ENCODE measurements at places on chromosomes 7 and 10.
A peak's percentile ranks its signal among the peaks of the same experiment; 100 is the strongest.

DNA sequence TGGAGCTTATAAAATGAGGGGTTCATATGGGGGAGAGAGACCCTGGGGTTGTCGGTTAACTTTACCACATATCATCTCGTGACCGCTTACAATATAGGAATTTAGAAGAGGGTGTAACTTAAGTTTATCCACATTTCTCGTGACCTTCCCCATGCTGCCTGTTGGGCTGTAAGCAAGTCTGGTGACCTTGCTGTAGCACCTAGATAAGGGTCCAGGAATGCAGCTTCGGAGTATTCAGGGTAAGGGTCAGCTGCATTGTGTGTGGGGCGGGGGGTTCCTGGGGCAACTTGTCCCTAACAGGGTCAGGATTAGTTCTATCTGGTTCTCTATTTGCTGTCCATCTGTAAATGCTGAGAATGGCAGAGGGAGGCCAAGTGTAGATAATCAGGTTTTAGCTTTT, 1.3 kb upstream of the CHST3 start:
- DNase-seq, result no peak

DNA sequence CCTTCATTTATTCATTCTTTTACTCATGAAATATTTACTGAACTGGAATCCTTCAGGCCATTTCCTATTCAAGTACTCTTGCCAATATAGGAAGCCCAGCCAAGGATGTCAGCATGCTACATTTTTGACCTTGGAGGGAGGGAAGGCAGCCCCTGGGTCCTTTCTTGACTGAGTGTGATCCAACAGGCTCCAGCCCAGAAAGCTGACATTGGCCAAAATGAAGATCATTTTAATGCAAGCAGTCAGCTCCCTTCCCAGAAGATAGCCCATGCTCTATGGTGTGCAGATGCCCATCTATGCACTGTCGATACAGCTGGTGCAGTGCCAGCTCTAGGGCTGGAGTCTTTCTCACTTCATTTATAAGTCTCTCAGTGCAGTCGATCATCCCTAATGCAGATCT, 646.0 kb downstream of the KCNMA1 start:
- no peak for DNase-seq

DNA sequence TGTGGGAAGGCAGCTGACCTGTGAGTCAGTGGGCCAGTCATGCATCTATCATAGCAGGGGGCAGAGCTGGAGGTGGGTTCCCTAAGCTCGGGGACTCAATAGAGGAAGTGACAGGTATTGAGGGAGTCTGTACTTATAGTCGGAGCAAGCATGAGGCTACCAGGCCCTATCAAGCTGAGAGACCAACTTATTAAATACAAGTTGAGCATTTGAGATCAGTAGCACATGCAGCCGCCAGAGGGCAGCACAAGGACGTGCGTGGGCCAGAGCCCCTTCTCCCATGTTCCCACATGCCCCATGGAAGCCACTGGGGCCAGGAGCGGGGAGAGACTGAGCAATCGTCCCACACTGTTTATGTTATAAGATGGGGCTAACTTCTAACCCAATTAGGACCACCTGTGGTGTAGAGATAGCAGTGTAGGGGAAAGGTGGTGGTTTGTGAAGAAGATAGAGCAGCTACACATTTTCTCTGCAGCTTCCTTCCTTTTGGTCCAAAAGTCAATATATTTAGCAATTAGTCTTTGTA, 13.0 kb upstream of the STK31 start:
- peak; percentile 42 for DNase-seq

DNA sequence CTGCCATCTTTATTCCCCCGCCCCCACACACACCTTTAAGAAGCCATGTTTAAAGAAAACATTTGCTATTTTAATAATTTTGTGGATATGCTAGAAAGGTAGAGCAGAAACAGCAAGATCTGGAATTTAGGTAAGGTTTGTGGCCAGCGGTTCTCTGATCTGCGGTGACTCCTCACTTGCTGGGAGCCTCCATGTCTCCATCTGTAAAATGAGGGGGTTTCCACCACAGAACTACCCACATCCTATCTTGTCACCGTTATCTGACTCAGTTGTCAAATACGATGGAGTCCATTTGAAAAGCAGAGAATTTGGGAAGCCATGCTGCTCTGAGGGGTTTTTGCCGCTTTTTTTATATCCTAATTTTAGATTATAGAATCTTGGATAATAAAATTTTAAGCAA, 23.3 kb downstream of the MACC1 start:
- no peak for DNase-seq

DNA sequence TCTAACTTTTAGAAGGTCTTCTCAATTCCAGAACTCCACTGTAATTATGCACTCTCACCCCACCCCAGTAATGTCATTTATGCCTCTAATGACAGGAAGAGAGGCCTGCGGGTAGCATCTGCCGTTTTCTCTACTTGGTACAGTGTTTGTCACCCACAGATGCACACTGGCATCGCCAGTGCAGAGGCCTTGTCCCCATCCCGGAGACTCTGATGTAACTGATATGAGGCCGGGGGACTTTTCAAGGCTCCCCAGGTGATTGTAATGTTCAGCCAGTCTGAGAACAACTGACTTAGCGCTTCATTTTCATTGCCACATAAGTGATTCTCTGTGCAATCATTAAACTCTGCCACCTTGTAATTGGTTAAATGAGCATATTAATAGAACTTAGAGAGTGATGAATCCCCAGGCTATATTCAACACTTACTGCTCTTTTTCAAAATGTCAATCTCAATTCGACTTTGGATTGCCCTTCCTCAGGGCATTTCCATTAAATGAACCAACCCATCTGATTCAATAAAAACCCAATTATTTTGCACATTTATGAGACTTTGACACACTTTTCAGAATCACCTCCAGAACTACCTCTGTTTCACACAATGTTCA, 113.2 kb downstream of the HERPUD2 start:
- no peak for DNase-seq

DNA sequence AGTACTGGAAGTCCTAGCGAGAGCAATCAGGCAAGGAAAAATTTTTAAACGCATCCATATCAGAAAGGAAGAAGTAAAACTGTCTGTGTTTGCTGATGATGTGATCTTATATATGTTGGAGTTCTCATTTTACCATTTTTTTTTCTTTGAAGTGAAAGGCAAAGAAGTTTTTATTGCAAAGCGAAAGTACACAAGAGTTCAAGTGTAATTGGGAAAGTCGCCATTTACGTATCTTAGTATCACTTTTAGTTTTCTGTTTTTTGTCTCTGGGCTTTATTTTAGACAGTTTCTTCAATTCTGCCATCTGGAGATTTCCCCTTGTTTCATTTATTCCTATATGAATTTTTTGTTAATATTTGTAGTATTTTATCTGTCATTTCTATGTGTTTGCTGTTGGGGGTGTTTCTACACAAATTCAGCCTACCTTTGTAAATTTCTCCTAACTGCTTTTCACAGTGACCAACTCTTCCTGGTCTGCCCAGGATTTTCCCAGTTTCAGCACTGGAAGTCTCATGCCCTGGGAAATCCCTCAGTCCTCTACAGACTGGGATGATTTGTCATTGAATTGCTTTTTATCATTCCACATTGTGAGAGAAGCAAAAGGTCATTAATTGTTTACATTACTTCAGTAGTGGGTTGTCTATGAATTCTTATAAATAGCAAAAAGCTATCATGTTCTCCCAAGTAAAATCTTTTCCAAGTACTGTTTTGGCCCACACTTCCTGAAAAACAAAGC, 23.2 kb downstream of the BET1 start:
- DNase-seq, result no peak

- no peak for DNase-seq
Measured at GRCh38 chr10:71390461-71390835, 6.3 kb upstream of the CDH23 start.

GRCh38 chr7:99693427-99694200, 13.8 kb upstream of the CYP3A5 start:
- no peak for DNase-seq

- DNase-seq, result no peak
Measured at GRCh38 chr7:87933605-87933952, 472 bp upstream of the ADAM22 start.

DNA sequence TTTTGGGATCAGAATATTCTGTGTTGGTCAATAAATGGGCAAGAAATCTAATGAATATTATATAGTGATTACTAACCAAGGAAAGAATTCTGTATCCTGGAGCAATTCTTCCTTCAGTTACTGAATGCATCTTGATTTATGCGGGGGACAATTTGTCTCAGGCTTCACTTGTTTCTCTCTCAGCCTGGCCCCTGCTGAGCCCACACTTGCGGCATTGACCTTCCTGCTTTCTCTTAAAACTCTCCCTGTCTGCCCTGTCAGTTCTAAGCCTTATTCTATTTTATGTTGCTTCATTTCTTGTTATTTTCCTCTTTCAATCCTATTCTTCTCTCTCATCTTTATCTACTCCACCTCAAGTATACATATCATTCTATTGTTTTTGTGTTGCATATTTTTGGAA, 122.1 kb upstream of the TPK1 start:
- DNase-seq, result no peak
